NCI-H1694 treated with DMSO at 0.1 percent for 48 hours (cell line): ENCODE measurements at places on chromosomes 12 and 14.

DNA sequence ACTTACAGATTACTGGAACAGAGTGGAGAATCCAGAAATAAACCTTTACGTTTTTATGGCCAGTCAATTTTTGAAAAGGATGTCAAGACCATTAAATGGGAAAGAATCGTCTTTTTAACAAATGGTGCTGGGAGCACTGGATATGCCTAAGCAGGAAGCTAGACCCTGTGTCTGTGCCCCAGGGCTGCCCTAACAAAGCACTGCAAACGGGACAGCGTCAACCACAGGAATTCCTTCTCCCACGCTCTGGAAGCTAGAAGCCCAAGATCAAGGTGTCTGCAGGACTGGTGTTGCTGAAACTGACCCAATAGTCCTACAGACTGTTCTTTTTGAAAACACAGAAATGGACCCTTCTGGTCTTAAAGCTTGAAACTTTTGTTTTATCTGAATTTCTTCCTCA, 9.3 kb upstream of the TMEM121 start:
- no peak for DNase-seq

- no peak for DNase-seq
Observed at GRCh38 chr12:69338120-69338859, 9.9 kb upstream of the LYZ start.

DNA sequence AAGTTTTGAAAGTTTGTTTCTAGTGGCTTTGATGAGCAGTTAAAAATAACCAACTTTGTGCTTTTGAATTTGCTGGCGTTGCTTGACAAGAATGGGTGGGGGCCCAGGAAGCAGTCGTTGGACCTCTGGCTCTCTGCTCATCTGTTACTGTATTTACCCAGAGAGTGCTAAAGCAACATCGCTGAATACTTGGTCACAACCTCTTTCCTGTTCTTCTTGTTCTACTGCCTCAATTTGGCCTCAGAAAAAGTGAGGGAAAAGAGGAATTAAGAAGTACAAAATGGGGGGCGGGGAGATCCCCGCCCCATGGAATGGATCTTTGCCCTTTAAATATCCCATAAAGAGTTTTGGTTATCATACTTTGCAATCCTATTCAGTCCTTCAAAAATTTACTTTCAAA, 221.5 kb upstream of the G2E3 start:
- no peak for DNase-seq

GRCh38 chr12:11795913-11796459, 146.5 kb downstream of the ETV6 start:
- DNase-seq = no peak

GRCh38 chr12:74111688-74112360, 425.8 kb upstream of the ATXN7L3B start:
- peak; percentile 8 for DNase-seq

GRCh38 chr12:121719926-121720414, 7.4 kb downstream of the TMEM120B start:
- DNase-seq = no peak

GRCh38 chr12:121795034-121795968, 1.8 kb upstream of the RHOF start:
- peak; percentile 46 for DNase-seq

- DNase-seq = no peak
Observed at GRCh38 chr12:108117163-108117849, 11.8 kb upstream of the WSCD2 start.

GRCh38 chr12:30744321-30744720, 10.4 kb downstream of the CAPRIN2 start:
- no peak for DNase-seq

DNA sequence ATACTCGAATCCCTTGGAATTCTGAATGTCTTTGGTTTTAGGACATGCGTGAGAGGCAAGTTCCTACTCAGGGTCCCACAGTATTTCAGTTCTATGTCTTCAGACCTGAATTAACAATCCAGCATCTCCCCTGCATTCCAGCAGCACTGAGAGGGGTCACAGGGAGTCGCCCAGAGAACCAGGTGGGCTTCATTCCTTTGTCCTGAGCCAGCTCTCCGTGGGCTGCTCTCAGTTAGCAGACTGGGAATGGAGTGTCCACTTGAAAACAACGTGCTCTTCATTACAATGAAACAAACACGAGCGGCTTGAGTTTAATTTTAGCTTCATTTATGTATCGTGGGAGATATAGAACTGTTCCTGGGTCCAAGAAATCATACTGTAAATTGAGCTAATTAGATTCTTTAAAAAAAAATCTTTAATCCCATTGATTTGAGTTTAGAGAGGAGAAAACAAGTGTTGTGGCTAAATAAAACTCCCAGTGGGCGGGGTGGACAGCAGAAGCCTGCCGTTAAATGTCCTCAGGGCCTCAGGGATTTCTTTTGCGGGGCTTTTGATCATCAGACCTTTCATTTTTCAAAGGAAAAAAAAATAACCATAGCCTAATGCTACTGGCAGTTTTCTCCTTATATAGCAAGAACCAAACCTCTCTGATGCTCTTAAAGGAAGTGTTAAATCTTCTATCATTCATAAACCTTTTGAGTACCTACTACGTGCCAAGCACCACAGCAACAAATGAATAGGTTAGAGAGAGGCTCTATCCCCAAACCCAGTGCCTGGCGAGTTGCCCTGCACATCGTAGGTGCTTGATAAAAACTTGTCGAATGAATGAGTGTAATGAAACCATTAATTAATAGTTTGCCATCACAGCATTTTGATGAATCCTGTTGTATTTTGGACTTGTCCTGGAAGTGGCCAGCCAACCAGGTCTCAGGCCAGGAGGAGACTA, 140.4 kb downstream of the CHST11 start:
- no peak for DNase-seq

- DNase-seq = no peak
Observed at GRCh38 chr14:91149462-91149861, 35.6 kb downstream of the DGLUCY start.

GRCh38 chr14:62431496-62431895, 613.8 kb downstream of the KCNH5 start:
- DNase-seq = no peak

GRCh38 chr12:50530532-50530931, 25.7 kb downstream of the DIP2B start:
- no peak for DNase-seq

- DNase-seq = no peak
Observed at GRCh38 chr12:31007153-31007495, 66.5 kb upstream of the DDX11 start.

DNA sequence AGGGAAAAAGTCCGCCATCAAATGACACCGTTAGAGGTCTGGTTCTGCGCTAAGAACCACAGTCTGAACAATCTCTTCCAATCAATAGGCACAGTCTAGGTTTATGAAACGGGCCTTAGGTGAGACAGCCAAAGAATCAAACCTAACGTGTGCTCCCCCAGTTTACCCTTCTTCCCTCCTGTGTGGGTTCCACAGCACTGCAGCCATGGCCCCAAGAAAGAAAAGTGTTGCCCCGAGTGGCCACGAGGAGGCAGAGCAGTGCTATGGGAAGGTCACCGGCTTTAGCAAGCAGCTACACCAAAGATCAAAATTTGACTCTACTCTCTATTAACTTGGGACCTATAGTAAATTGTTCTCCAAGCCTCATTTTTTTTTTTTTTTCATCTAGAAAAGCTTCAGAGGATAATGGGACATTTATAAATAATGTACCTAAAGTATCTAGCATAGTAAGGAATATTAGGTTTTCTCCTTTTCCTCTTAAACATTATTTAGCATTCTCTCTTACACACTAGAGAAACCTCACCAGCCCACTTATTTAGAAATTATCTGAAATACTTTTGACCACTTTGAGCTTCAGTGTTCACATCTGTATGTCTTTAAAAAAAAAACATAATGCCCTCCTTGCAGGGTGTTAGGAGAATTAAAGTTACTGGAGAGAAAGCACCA, 70.2 kb upstream of the GPHB5 start:
- peak; percentile 62 for DNase-seq

DNA sequence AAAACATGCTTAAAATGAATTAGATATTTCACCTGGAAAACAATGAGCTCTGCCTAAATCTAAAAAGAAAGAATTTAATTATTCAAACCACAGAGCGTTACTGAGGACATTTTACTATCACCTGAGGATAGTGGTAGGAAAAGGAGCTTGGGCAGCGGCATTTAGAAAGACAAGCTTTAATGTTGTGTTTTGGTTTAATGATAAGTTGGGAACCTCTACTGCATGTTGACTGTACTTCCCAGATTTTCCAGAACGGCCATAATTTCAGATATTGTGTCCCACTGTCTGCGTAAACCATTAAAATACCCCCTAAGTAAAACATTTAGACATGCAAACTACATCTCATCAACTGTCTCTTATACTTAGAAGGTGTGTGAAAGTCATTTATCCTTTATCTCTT, 55.4 kb downstream of the CPM start:
- DNase-seq = no peak

DNA sequence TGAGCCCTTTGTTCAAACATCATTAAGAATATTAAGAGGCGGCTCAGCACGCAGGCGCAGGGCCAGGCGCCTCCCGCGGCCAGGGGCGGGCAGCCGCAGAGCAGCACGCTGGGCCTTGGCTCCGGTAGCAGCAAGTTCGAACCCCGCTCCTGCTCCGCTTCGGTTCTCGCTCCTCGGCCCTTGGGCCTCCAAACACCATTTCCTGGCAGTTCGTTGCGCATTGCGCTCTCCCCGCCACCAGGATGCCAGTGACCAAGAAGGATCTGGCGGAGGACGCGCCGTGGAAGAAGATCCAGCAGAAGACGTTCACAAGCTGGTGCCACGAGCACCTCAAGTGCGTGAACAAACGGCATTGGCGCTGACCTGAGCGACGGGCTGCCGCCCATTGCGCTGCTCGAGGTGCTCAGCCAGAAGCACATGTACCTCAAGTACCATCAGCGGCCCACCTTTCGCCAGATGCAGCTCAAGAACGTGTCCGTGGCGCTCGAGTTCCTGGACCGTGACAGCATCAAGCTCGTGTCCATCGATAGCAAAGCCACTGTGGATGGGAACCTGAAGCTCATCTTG, 6.9 kb upstream of the ACVRL1 start:
- no peak for DNase-seq

- DNase-seq = no peak
Observed at GRCh38 chr12:124784871-124785572, 78.6 kb downstream of the SCARB1 start.

DNA sequence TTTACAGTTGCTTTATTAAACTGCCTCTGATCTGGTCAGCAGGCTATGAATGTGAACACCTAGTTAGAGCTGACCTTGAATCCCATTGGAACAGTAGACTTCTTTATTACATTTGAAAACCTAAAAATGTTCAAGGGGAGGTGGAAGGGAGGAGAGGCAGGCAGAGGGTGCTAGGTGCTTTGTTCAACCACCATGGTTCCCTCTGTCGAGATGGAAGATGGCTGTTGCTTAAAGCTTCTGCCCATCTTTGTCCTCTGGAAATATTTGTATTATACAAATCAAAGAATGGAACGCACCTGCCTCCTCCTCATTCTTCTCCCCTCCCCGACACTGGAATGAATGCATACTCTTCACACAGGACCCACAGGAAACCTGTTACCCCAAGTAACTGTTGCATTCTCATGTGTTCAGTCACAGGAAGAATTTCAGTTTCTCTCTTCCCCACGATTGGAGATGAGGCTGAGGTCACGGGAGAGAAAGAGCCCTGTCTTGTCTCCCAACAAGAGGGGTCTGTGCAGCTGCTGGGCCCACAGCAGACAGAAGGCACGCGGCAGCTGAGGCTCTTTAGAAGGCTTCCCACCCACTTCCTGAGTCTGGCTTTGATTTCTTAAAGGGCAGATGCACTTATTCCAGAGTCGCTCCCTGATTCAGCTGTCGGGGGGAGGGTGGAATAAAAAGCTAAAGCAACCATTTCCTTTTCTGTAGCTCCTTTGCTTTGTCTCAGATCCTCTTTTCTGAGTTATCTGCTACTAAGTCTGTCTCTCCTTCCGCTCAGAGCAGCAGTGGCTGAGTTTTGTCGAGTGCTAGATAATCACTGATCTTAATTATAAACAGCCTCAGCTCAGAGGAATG, 217.9 kb upstream of the BTG1 start:
- no peak for DNase-seq

DNA sequence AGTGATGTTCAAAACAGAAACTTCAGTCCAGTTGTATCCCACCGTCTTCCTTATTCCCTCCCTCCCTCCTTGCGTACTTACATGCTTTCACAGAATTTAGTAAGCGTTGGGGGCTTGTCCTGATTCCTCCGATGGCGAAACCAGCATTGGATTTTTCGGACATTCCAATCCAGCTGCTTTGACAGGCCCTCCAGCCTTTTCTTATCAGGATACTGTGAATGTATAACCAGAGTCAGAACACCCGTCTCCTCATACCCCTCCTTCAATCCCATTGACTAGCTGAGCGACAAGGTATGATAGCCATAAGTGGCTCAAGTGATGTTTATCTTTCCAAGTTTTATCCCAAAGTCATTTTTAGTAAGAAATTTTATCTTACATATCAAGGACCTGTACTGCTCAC, 24.2 kb downstream of the CERS5 start:
- DNase-seq = no peak

DNA sequence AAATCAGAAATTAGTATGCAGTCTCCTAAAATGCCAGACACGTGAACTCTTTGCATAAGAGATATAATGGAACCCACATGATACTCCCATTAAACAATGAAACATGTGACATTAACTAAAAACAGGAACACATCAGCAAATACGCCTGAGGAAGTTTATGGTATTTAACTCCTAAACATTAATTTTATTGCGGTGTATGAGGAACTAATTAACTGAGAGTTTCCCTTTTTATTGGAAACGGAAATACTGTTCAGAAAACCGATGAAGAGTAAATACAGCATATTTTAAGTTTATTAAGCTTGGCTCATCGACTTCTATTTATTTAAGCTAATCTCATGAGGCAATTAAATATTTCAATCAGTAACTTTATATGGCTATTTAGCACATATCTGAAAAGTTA, 290.3 kb downstream of the SOX5 start:
- no peak for DNase-seq

GRCh38 chr12:110540048-110540447, 37.9 kb downstream of the RAD9B start:
- no peak for DNase-seq

- no peak for DNase-seq
Observed at GRCh38 chr12:77599782-77600467, 230.8 kb upstream of the NAV3 start.

GRCh38 chr12:14283489-14284144, 81.9 kb upstream of the ATF7IP start:
- no peak for DNase-seq

- peak; percentile 58 for DNase-seq
Observed at GRCh38 chr12:5988659-5989116, 43.6 kb upstream of the ANO2 start.

- DNase-seq = no peak
Observed at GRCh38 chr14:93960108-93960475, 16.3 kb downstream of the ASB2 start.

- no peak for DNase-seq
Observed at GRCh38 chr12:70275045-70275444, 31.8 kb downstream of the CNOT2 start.

DNA sequence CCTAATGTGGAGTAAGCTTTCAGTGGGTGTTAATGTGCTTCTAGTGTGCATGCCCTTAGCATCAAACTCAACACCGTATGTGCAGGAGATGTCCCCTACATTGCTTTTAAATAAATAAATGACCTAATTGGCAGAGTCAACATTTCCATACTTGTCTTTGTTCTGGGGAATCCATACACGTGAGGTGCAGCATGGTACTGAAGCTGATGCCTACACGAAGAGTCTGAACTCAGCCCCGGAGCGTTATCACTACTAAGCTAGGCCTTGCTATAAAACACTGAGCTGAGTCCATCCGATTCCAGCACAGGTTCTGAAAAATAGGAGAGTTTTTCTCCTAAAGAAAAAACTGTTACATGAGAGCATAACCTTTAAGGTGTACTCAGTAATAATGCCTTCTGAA, 125.0 kb upstream of the DYRK2 start:
- DNase-seq = no peak

- no peak for DNase-seq
Observed at GRCh38 chr12:65619018-65619417, 205.3 kb upstream of the HMGA2 start.
